ENCODE measurements at places on chromosomes 5 and 9.

- DNase-seq: no peak
Observed at GRCh38 chr9:130755377-130756007, 61.9 kb downstream of the EXOSC2 start.

GRCh38 chr9:16664211-16664610, 206.3 kb downstream of the BNC2 start:
- no peak for DNase-seq

- no peak for DNase-seq
Observed at GRCh38 chr9:28747351-28747985, 1174.2 kb upstream of the C9orf72 start.

GRCh38 chr5:178341091-178341850, 108.7 kb upstream of the PHYKPL start:
- DNase-seq: no peak

GRCh38 chr5:136311999-136312398, 53.3 kb downstream of the TRPC7 start:
- no peak for DNase-seq

- no peak for DNase-seq
Observed at GRCh38 chr5:150506571-150507473, 1.1 kb upstream of the NDST1 start.

DNA sequence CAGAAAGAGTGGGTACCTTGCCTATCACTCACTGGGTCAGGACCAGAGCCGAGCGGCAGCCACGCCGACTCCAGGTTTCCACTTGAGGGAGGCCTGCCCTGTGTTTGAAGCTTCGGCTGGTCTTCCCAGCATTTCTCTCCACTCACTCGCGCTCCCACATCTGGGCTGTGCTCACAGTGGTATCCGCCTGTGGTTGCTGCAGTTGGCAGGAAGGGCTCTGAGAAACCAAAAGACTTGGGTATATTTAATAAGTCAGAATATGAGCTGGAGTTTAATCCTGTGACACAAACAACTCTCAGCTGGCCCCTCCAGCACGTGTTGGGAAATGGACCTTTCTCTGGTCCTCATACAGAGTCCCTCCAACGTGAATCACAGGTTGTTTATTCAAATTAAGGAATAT, 70.9 kb downstream of the SPRY4 start:
- DNase-seq: no peak

- no peak for DNase-seq
Observed at GRCh38 chr5:108588323-108588722, 159.4 kb upstream of the FER start.

DNA sequence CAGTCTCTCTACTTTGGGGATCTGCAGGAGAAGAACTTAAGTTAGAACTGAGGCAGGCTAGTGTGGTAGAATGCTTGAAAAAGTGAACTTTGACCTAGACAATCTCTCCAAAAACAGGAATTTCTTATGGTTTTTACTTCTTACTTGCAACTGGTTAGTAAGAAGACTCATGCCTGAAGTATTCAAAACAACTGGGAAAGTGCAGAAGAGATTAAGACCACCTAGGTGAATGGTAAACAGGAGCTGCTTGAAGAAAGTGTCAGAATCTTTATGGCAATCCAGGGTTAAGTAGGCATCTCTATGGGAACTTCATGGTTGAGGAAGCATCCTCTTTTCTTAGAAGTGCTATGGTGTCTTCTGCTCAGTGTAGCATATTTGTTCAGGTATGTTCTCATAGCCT, 428.6 kb upstream of the TLE4 start:
- no peak for DNase-seq
